ENCODE measurements at places on chromosomes 6 and 20. TPM values are rescaled to one million over a fixed set of nuclear protein-coding genes. Genes with fewer than 3 reads are reported as not detected.

Gene USP49
- total RNA-seq = 2.3 TPM

Gene GINS1
- total RNA-seq = 0.37 TPM

Gene ZC2HC1B
- total RNA-seq = not detected

Gene JAG1
- 95.5 TPM for total RNA-seq

All from omental fat pad (tissue), 4 donors.